ENCODE measurements at places on chromosomes 6 and 20.

DNA sequence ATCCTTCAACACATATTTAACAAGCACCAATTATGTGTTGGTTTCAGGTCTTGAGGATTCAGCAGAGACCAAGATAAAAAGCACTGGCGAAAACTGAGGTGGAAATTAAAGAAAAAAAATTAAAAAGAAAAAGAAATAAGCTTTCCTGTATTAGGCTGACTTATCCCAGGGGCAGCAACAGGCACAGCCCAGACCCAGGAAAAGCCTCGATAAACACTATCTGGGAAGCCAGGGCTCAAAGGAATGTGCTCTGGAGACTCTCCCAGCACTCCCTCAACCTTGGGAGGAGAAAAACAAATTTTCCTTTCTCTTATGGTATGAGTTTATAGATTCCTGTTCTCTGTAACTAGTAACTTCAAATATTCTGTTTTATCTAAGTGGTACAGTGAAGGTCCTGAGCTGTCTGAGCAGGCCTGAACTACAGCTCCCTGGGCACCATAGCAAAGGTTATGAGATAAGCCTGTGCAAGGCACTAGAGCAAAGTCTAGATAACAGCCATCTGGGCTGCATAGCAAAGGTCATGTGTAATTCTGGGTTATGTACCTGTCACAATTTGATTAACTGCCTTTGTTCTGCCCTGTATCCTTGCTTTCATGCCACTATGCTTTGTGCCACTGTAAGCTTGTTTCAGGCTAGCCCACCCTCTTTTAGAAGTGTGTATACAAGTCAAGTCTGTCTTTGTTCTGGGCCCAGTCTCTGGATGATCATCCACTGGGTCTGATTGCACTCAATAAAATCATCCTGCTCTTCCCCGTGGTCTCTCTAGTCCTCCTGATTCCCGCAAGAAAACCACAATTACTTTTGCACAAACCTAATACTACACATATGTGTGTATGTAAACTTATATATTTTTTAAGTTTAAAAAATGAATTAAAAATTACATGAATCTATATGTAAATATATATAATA lies 54.0 kb downstream of the IL22RA2 start:
- DNase-seq, result no peak

DNA sequence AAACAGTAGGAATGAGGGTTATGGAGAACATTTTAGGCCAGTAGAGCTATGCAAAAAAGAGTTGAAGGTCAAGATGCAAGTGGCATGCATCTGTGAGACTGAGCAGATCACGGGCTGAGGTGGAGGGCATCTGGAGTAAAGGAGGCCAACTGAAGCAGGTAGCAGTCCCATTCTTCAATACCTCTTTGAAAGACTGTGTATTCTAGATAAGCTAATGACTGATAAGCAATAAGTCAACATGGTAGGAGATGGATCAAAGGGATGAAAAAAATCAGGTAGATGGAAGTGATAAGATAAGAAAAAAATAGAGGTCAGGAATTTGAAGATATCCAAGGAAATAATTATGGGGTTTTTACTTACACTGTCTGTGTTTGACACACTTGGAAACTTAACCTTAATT lies 55.6 kb downstream of the ARMC2 start:
- DNase-seq, result no peak

DNA sequence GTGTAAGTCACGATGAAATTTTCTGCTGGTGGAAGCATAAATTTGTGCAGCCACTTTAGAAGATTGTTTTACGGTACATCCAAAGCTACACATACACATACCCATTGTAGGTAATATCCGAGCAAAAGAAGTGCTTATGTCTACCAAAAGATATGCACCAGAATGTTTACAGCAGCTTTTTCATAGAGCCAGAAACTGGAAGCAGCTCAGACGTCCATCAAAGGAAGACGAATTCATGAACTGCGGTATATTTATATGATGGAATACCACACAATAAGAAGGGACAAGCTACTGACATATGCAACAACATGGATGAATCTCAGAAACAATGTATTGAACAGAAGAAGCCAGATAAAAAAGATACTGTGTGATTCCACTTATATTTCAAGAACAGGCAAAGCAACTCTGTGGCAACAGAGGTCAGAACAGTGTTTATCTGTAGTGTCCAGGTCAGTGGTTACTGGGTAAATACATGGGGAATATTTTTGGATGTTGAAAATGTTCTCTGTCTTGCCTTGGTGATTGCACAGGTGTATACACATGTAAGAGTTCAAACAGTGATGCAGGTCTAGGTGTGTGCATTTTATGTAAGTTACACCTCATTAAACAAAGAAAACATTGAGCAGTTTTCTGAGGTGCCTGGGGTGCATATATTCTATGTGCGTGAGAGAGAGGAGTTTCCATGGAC lies 51.9 kb upstream of the EXOC2 start:
- no peak for DNase-seq

DNA sequence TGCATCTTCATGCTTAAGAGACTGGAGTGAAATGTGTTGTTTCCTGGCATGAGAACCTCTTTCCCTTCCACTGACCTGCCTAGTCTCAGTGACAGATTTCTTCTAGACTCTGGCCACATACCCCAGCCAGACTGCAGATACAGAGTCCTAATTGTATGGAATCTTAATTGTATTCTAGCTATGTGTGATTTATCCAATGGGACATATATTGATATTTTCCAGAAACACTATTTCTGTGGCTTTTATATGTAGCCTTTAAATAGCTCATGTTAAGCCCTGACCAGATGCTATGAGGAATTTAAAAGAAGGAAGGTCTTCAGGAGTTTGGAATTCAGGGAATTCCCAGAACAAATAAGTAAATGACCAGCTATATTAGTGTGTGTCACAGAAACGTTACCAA lies 99.0 kb downstream of the FIG4 start:
- DNase-seq, result no peak

- no peak for DNase-seq
These were observed 96.8 kb downstream of the HIVEP2 start for GRCh38 chr6:142848156-142848555.

GRCh38 chr6:147390909-147391536 lies 117.5 kb upstream of the SAMD5 start:
- no peak for DNase-seq

DNA sequence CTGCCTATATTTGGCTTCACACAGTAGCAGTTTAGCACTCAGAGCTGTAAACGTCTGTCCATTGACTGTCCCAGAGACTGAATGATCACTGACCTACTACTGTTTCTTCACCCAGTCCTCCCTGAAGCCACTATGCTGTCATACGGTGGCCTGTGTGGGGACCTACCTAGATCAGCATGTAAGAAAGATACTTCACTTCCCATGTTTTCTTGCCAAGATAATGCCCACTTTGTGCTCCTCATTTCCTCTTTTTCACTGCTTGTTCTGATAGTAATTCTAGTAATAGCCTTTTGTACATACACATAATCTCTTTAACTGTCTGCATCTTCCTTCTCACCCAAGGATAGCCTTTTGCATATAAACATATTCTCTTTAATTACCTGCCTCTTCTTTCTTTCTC lies 109.9 kb upstream of the TIAM2 start:
- no peak for DNase-seq

DNA sequence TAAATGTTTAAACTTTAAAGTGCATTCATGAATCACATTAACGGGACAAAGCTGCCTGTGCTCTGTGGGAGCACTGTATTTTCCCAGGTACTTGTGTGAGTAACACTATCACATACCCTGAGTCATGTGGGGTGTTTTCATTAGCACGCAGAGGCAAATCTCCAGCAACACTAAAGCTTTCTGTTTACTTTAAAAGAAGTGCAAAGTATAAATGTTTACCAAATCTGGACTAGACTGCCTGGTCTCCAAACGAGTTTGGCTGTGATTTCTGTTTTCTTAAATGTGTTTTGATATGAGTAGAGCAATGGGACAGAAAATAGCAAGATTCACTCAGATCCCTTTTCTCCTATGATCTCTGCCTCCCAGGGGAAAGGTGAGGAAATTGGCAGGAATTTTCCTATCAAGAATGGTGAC lies 28.8 kb upstream of the RIPPLY2 start:
- DNase-seq, result no peak

DNA sequence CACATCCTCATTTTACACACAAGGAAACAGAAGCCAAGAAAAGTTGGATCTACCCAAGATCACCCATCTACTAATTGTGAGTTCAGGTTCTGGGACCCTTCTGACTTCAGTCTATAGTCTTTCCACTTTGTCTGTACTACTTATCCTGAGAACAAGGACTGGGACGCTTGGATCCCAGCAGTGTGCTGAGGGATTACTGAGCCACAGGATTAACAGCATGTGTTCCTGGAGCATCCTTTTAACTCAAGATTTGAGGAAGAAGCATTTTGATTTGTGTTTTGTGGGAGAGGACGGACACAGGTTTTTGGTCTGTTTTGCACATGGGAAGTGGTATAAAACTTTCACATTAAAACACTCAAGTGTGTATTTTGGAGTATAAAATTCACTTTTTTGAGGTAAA lies 4.4 kb downstream of the ENPP4 start:
- DNase-seq, result no peak

- DNase-seq, result no peak
These were observed 641 bp downstream of the DBNDD2 start for GRCh38 chr20:45408646-45409213.

DNA sequence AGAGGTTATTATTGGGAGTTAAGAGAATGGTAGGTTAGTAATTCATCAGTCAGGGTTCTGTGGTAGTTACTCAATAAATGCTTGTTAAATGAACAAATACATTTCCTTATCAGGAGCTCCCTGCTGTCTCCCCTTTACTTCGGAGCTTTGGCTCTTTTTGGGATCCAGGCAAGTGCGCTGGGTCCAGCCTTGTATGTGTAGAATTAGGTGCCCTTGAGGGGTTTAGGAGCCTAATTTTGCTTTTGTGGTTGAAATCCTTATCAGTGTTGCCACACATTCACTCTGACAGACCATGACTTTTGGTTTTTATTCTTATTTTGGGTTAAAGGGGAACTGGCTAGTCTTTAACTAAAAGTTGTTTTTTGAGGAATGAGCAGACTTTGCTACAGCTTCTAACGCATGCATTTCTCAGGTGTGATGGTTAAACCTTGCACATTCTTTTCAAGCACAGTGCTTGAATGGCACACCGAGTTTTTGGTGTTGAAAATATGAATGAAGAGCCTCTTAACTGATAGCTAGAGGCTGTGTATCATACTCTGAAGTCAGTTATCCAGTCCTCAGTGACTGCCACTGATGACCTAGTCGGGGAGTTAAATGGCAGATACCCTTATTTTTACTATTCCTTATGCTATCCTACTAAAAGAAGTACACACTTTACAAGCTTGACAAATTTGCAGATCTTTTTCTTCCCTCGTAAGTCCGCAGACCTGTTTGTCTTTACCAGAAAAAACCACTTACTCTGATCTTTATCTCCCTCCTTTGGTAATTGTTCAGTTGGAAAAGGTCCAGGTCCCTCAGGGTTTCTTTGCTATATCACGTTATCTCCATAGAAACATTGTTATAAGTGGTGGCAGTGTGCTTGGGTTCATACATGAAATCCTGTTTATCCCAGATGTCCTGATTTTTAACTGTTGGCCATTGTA lies 50.7 kb upstream of the PLCG1 start:
- DNase-seq, result no peak

DNA sequence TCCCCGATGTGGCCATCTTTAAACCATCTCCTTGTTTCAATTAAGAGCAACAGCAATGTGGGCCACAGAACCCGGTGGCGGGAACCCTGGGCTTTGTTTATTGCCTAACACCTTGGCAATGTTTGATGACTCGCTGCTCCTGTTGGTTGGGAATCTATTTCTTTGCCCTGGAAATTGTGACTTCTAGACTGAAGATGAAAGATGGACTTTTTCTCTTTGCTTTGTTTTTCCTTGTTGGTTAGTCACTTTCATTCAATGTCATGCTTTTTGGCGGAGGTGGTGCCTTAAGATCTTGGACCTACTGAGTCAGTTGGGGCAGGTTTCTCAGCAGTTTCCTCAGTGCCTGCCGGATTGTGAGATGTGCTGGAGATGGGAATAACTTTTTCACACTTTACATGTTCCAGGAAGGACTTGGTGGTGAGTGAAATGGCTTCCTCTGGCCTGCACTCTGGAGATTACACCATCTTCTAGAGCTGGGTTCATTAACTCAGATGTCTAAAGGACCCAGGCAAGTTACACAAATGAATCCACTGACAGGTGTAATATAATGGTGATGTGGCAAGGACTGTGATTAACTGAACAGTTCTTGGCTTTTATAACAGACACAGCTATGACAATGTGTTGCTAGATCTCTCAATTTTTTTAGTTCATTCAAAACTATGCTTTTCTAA lies 56.3 kb downstream of the TSHZ2 start:
- DNase-seq, result peak; percentile 28

DNA sequence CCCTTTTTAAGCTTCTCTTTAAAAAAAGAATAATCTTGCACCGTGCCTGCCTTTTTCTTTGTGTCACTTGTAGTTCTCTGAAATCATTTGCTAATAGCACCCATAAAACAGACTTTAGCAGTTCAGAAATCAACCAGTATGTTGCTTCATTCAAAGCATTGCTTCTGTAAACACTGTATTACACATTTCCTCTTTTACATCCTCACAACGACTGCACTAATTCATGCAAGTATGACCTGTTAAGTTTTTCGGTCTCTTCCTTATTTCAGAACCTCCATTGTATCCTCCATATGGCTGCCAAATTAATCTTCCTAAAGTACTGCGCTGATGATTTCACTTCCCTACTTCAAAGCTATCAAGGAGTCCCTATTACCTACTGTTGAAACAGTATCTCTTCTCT lies 142.9 kb upstream of the RNF217 start:
- no peak for DNase-seq

- no peak for DNase-seq
These were observed 134.0 kb upstream of the DTNBP1 start for GRCh38 chr6:15796844-15797243.

DNA sequence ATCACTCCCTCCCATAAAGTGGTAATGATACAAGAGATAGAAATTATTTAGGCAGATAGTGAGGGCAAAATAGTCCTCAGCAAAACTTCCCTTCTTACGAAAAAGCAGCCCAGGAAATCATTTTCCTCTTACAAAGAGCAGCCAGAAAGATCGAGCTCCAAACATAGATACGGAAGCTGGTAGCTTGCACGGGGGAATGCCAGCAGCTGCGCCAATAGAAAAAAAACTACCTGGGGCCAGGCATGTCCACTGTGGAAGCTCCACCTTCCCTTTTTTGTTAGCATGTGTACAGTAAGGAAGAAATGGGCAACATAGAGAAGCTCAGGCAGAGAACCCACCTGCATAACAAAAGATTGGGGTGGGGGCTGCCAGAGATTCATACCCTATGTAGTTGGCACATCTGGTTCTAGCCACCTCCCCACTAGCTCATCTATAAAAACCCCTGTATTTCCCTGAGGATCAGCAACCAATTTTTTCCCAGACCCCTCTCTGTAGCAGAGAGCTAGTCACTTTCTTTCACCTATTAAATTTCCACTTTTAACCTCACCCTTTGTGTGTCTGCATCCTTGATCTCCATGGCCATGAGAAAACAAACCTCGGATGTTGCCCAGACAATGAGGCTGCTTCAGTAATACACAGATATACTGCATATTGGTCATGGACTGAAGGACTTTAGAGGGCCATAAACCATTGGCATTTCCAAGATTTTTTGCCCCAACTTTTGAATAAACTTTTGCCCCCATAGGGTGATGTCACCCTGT lies 52.1 kb downstream of the SOD2 start:
- DNase-seq, result no peak

GRCh38 chr6:73308712-73309534 lies 45.2 kb downstream of the DPPA5 start:
- DNase-seq, result no peak

Data from activated CD4-positive, alpha-beta T cell treated with anti-CD3 and anti-CD28 coated beads for 4 hours (primary cell).